AG09309 (cell line): ENCODE measurements at places on chromosomes 6 and 20.

DNA sequence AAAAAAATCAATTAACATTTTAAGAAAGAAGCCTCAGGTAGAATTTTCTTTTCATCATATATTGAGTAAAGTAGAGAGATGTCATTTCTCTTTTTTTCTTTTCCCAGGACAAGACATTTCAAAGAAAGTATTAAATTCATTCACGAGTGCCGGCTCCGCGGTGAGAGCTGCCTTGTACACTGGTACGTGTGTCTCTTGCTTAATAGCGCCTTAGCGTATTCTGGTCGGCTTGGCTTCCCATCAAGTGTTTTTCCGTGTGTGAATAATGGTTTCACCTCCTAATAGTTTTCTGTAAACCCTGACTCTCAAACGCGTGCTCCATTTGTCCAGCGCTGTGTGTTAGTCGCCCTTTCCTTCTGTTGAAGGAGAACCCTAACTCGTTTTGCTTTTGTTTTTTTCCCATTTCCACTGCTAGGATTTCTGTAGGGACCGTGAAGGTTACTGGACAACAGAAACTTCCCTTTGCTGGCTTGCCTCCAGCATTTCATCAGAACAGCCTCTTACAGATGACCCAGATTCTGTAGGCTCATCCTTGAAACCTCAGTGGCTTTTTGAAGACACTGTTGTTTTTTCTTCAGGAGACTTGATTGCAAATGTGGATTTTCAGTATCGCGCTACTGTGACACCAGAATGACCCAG, 45.7 kb upstream of the IRF4 start:
- no peak for DNase-seq

DNA sequence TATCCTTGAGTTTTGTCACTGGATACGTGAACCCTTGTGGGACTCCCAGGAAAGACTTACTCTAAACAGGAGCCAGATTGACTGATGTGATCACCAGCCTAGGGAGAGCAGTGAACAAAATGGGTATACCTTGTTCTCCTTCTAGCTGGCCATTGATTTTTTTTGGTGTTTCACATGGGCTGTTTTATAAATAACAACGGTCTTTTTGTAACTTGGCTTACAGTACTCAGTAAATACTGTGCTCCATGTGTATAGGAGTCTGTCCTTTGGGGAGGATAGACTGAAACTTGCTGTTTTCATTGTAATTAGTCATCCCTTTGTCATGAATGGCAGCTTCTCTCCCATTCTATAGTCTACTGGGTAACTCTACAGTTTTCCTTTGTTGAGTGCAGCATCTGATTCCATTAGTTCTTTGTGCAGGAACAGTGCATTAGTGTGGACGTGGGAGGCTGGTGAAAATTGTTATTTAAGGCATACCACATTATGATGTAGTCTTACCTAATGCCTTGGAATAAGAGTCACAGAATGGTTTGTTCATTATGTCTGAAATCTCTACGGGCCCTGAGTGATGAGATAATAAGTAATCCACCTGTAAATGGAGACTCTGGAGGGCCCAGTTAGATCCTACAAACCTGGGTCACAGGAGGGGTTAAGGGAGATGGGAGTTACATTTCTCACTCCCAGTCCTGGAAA, 89.5 kb downstream of the TIAM2 start:
- DNase-seq: no peak

DNA sequence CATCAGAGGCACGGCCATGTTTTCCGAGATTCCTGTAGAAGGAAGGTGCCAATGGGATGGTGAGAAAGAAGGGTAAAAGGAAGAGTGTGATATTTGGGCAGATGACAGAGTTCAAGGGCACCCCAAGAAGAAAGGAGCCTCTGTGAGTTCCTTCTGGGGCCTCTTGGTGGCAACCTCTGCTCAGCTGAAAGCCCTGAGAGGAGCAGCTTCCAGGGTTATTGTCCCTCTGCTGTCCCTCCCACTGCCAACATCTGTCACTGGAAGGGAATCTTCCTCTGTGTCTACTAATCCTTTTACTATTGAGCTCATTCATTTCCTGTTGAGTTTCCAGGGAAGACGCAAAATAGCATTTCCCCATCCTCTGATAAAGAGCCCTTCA, 40.0 kb upstream of the KCNK16 start:
- DNase-seq: no peak

- DNase-seq: no peak
Observed at GRCh38 chr6:125232466-125232865, 69.3 kb downstream of the HDDC2 start.

DNA sequence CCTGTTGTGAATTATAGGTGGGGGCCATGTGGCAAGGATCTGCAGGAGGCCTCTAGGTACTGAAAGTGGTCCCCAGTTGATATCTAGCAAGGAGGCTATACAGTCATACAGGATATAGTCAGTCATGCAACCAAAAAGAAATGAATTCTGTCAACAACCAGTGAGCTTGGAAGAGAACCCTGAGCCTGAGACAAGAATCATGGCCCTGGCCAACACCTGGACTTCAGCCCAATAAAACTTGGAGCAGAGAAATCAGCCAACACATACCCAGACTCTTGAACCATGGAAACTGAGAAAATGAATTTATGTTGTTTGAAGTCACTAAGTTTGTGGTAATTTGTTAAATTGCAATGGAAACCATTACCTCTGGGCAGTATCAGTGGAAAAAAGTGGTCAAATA, 370.2 kb downstream of the KIF16B start:
- no peak for DNase-seq

DNA sequence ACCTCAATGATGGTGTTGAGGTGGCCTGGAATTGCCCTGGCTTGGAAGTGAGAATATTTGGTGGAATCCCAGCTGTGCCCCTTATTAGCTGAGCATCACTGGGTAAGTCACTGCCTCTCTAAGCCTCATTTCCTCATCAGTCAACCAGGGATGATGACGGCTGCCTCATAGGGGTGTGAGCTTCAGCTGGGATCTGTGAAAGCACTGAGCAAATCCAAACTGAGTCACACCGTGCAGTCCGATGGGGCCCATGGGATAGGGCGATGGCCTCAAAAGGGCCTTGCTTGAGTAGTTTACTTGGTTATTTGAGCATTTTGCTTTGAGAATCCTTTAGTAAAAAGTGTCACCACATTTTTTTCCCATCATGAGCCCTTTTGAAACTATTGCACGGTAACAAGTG, 1.1 kb downstream of the SLC22A1 start:
- no peak for DNase-seq

GRCh38 chr20:21326700-21327099, 23.6 kb downstream of the XRN2 start:
- DNase-seq: no peak

DNA sequence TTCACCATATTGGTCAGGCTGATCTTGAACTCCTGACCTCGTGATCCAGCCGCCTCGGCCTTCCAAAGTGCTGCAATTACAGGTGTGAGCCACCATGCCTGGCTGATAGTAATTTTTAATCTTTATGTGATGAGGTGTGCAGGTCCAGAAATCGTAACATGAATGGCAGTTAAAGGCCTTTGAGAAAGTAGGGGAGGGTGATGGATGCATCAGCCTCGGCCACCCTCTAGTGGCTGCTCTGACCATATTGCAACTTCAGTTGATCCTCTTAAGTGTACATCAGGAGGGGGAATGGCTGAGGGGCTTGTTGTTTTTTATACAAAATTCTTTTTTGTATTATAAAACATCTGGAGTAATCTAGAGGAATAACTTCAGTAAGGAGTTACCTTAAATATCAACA, 193.0 kb downstream of the ZFAND3 start:
- peak; percentile 4 for DNase-seq

- DNase-seq: no peak
Observed at GRCh38 chr6:31713991-31714684, 1.0 kb upstream of the LY6G6D start.

GRCh38 chr20:53244711-53245110, 272.6 kb downstream of the TSHZ2 start:
- DNase-seq: no peak

DNA sequence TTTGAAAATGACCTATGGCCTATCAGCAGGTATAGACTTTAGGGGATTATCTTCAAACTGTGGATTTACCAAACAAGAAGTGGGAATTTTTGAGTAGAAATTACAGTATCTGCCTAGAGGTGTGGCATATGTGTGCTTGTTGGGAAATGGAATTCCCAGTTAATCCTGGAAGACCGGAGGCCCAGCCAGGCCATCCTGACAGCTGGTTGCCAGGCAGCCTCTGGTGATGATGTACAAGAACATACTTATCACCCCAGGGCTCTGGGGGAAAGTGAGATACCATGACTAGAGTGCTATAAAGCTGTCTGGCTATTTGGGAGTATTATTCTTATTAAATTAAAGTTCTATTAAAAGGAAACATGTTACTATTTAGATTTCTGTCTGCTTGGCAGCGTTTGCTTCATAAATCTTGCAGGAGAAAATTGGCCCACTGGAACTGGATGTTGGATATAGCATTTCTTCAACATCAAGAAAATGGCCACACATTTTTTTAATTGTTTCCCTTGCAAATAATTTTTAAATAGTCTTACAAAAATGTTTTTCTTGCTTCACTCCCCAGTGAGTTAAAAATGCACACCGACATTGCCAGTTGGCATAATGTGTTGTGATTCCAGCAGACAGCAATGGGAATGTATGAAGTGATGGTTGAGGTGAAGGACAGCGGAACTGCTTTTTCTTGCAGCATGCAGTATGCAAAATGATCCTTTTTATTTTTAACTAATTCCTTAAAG, 187.8 kb downstream of the MYLK4 start:
- DNase-seq: no peak

- no peak for DNase-seq
Observed at GRCh38 chr6:7590918-7591302, 912 bp downstream of the SNRNP48 start.

GRCh38 chr6:167904791-167905190, 78.1 kb downstream of the AFDN start:
- no peak for DNase-seq

- no peak for DNase-seq
Observed at GRCh38 chr6:8831366-8832152, 396.2 kb upstream of the SLC35B3 start.

GRCh38 chr6:135498185-135498841, 773 bp upstream of the AHI1 start:
- DNase-seq: peak; percentile 77

- DNase-seq: no peak
Observed at GRCh38 chr20:13771853-13772453, 12.8 kb downstream of the ESF1 start.

GRCh38 chr6:156774863-156775405, 2.2 kb upstream of the ARID1B start:
- DNase-seq: no peak

DNA sequence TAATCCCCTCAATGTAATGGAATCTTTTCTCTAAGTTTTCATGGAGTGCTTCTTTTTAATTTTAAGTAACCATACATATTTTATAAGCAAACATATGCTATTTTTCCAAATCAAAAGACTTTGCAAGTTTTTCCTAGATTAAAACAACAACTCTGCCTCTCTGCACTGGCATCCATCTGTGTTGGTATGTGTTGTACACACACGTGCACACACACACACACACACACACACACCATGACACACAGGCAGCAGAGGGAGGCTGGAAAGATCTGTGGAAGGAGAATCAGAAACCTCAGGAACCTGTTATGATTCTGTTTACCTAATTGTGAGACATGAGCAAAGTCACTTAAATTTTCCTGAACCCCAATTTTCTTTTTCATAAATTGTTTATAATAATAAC, 295.0 kb upstream of the PRDM1 start:
- DNase-seq: no peak

- no peak for DNase-seq
Observed at GRCh38 chr6:154093231-154094044, 54.4 kb downstream of the OPRM1 start.

GRCh38 chr6:156703719-156704118, 73.5 kb upstream of the ARID1B start:
- DNase-seq: no peak

DNA sequence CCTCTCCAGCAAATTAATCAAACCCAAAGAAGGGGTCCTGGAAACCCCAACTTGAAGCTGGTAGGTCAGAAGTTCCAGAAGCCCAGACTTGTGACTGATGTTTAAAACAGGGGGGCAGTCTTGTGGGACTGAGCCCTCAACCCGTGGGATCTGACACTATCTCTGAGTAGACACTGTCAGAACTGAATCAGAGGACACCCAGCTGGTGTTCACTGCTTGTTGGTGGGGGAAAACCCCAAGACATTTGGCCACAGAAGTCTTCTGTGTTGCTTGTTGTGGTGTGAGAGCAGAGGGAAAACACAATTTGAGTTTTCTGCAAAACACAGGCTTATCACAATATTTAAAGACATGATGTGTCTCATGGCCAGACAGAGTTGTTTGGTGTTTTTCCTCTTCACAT, 29.9 kb downstream of the KIF13A start:
- no peak for DNase-seq

- DNase-seq: no peak
Observed at GRCh38 chr6:128754658-128755256, 128.2 kb upstream of the LAMA2 start.

DNA sequence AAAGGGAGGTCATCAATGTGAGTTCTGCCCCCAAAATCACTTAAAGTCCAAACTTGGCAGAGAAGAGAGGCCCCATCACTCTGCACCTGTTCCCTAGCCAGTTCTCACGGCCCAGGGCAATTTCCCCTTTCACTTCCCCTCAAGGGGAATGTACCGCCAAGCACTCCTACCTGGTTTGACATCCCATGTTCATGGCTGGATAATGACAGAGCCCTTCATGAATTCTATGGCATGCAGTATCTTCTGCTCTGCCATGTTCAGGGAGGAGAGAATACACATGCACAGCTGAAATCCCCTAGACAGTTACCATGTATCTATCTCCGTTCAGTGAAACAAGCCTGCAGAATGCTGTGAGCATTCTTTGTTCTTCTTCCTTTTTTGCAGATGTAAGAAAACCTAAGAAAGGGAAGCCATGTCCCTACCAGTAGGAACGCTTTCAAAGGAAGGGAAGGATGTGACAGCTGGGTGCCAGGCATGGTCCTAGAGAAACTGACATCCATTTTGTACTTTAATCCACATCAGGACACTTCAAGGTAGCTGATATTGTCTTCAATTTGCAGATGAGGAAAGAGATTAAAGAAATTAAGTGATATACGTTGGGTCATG, 79.8 kb upstream of the ARID1B start:
- DNase-seq: no peak

GRCh38 chr6:15770347-15771143, 107.7 kb upstream of the DTNBP1 start:
- DNase-seq: peak; percentile 11

DNA sequence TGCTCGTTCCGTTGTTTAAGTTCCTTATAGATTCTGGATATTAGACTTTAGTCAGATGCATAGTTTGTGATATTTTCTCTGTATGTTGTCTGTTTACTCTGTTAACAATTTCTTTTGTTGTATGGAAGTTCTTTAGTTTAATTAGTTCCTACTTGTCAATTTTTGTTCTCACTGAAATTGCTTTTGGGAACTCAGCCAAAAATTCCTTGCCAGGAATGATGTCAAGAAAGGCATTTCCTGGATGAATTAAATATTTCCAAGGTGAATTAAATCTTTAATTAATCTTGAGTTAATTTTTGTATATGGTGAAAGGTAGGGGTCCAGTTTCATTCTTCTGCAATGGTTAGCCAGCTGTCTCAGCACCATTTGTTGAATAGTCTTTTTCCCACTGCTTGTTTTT, 406.2 kb upstream of the NOX3 start:
- no peak for DNase-seq

DNA sequence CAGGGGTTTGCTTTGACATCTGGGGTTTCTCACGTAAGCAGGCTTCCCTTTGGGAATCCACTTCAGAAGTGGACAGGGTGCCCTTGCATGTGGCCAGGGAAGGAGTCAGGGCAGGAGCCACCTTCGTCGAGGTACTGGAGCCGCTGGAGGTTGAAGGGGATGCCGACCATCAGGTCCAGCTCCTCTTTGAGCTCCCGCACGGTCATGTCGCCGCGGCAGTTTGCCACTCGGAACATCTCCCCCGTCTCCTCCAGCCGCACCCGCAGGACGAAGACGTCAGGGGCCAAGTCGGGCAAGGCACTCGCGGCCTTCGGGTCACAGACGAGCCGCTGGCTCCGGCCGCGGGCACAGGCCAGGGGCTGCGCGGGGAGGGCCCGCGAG, 360 bp downstream of the ANKRD60 start:
- DNase-seq: no peak
